ENCODE measurements at places on chromosomes 6 and 20.

- no peak for DNase-seq
Measured at GRCh38 chr20:46242390-46242789, 65.9 kb downstream of the CDH22 start.

DNA sequence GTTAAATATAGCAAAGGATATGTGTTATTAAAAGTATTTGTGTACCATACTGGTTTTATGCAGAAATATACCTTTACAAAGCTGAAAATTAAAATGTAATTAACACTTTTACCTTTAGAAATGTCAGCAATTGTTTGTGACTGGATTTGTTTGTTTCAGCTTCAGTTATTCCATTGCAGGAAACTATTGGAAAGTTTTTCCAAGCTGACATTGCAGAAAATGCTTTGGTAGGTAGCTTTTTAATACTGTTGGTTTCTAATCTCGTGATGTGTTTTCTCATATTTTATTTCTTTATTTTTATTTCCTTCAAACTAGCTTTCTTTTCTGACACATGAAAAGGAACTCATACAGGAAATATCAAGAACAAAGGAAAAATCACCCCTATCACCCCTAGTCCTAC lies 8.2 kb downstream of the NDUFAF5 start:
- no peak for DNase-seq

DNA sequence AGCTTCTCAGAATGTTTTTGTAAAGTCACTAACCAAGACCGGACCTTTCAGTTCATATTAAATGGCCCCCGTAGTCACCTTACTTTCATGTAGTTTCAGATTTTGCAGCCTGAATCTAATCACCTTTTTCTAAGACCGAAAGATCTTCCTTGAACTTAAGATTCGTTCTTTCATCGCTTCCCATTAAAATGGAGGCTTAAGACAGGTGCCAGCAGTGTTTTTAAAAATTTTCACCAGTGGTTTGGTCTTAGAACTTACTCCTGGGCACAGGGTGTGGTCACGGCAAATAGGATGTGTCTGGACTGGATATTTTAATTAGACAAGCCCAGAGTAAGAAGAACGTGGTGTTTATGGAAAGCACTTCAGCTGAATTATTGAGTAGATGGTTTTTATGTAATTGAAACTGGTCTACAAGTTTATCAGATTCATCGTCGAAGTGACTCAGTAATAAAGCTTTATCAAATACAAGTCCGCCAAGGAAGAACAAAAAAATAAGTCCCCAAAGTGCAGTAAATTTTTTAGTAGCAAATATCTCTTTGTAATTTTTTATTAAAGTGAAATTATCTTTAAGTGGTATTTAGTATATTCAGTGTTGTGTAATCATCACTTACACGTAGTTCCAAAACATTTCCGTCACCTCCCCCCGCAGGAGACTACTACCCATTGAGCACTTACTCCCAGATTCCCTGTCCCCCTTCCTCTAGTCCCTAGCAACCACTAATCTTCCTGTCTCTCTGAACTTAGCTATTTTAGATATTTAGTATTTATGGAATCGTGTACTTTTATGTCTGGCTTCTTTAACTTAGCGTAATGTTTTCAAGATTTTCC lies 868 bp downstream of the SRSF3 start:
- DNase-seq = no peak

DNA sequence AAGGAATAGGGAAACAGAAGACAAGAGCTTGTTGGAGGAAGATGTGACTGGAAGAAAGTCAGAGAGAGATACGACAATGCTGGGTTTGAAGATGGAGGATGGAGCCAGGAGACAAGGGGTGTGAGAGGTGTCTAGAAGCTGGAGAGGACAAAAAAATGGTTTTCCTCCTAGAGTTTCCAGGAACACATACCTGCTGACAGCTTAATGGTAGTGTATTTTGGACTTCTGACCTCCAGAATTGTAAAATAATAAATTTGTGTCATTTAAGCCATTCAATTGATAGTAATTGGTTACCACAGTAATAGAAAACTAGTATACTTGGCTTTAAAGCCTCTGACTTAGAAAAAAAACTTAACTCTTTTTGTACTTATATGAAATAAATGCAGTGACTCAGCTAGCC lies 3.6 kb downstream of the AIG1 start:
- no peak for DNase-seq

DNA sequence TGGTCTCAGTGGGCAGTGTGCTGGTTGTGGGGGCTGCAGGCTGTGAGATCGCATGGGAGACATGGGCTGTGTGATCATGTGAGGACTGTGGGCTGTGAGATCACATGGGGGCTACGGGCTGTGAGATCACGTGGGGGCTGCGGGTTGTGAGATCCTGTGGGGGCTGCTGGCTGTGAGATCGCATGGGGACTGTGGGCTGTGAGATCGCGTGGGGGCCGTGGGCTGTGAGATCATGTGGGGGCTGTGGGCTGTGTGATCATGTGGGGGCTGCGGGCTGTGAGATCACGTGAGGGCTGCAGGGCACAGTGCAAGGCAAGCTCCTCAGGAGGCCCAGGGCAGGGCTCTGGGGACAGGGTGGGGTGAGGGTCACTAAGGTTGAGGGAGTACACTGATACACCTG lies 140.5 kb upstream of the CST7 start:
- no peak for DNase-seq

DNA sequence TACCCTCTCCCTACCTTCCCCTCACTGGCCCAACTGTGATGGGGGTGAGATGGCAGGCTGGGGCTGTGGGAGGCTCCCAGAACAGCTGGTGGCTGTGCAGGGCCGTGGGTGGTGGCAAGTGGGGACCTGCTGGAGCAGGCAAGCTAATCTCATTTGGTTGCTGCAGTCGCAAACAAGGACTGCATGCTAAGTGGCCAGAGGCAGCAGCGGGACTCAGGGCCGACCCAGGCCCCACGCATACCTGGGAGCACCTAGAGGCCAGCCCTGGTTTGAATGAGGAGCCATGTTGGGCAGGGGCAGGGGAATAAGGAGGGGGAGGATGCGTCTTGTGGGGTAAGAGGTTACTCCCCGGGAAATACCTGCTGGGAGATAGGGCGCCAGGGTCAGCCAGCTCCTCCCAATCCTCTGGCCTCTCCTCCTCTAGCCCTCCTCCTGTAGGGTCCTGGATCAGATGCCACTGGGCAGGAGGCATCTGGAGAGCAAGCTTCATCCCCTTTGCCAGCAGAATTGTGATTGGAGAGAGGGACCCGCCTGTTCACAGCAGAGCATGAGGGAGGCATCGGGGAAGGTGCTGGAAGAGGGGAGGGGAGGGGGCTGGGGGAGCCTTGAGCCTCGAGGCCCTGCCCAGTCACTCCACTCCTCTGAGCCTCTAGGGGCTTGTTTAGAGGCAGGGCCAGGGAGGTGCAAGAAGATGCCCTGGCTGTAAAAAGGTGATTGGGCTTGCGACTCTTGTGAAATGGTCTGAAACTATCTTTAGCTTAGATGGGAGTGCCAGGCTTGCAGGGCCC lies 24.3 kb upstream of the CDH22 start:
- DNase-seq = no peak

GRCh38 chr20:10596710-10597121 lies 77.1 kb downstream of the JAG1 start:
- DNase-seq = no peak

DNA sequence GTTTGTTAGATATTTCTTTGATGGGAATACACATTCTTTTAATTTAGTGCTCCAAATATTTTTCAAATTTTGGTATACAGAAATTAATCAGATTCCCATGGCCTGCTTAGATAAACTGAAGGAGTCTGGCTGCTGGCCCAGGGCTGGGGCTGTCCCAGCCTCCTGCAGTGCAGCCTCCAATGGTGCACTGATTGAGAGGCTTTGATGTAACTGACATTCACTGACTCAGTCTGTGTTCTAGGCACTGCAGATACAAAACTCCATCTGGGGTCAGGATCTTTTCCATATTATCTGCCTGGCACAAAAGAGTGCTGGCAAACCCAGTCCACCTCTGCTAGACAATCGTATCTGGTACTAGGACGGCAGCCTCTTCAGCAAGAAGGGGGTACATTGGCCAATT lies 64.8 kb downstream of the GRIK2 start:
- DNase-seq = no peak

DNA sequence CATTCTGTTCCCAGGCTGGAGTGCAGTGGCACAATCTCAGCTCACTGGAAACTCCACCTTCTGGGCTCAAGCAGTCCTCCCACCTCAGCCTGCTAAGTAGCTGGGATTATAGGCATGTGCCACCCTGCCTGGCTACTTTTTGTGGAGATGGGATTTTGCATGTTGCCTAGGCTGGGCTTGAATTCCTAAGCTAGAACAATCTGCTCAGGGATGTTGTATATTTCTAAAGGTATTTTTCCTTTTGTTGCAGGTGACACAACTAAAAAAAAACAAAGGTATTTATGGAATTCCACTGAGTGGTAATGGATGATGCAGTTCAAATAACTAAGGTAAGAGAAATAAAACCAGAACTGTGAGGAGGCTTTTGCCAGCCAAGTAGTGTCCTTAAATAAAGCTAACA lies 49.7 kb downstream of the PTPRA start:
- no peak for DNase-seq

DNA sequence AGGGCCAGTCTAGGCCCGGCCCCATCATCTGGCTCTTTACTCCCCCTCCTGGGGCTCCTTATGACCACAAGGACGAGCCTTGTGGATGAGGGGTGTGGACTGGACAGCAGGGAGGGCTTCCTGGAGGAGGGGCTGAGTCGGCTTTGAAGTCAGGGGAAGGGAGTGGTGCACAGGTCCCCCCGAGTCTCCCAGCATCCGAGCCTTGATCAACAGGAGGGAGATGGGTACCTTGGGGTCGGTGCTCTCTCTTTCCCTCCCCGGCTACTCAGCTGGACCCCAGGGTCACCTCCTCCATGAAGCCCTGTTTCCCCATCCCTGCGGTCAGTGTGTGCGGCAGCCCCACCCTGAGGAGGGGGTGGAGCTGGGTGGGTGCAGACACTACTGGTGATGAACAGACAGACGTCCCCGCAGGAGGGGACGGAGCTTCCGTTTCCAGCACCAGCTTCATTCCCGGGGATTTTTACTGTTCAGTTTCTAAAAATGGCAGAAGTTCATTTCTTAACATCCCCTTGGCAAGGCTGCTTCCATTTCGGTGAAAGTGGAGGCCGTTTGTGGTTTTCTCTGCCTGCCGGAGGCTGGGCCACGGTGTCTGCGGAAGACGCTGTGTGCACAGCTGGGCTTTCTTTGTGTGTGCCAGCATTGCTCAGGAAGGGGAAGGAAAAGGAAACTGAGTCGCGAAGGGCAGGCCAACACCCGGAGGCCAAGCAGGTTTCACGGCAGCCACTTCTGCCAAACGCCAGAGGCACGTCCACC lies 19.6 kb downstream of the NTSR1 start:
- DNase-seq = no peak

DNA sequence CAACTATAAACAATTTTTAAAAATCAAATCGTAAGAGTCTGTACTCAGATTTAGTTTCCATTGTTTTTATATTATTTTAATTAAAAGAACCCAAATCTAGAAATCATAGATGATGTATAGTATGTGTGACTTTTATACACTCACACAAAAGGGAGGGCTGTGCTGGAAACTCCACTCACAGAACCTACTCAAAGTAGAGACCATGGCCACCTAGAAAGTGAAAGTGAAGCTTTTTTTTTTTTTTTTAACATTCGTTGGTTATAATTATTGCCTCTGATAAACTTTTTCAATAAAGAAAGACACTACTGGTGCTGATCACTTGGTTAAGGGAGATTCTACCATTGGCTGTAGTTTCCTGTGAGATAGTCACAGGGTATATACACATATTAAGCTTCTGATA lies 37.9 kb upstream of the PRL start:
- no peak for DNase-seq

DNA sequence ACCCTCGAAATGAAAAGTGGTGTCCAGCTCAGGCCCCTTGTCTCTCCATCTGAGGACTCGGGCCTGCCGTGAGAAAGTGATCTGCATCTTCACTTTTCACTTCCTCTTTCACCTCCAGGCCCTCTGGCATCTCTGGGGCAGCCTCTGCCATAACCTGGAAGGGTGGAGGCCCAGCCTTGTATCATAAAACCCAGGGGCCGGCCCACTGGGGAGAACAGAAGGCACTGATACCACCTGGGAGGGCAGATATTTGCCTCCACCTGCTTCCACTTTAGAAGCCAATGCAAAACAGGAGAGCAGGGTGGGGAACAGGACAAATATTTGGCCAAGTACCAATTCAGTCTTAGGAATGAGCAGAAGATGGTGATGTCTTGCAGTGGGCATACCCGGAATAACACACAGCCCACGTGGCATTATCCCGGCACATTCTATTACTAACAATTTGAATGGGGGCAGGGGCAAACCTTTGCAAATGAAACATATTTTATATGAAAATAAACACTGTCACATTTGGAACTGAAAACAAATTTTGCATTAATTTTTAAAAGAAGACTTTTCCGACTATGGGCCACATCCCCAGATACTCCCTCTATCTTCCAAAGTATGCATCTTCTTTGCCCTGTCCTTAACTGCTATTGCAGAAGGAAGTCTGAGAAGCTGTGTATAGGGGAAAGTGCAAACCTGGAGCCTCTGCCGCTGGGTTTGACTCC lies 69.2 kb upstream of the TBC1D7 start:
- no peak for DNase-seq

- no peak for DNase-seq
Measured at GRCh38 chr6:40948570-40948969, 90.5 kb downstream of the UNC5CL start.

DNA sequence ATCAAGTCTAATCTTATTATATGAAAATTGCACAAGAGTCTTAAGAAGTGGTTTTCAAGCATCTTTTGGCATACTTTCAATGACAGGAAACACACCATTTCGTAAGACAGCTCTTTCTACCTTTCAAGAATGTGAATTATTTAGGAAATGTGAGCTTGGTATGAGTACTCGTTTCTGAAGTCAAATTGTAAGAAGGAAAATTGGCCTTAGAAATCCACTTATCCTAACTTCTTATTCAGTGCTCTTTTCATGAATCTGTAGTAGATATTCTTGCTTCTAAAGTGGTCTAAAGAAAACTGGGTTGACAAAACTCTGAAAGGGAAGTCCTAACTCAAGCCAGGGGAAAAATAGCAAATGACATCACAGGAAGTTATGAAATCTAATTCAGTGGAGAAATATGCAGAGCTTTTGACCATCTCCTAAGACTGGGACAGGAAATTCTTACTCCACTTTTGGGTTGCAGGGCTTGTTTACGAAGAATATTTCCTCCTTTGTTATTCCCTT lies 38.5 kb upstream of the OGFRL1 start:
- DNase-seq = no peak

GRCh38 chr20:59141818-59142581 lies 21.6 kb upstream of the ZNF831 start:
- no peak for DNase-seq

DNA sequence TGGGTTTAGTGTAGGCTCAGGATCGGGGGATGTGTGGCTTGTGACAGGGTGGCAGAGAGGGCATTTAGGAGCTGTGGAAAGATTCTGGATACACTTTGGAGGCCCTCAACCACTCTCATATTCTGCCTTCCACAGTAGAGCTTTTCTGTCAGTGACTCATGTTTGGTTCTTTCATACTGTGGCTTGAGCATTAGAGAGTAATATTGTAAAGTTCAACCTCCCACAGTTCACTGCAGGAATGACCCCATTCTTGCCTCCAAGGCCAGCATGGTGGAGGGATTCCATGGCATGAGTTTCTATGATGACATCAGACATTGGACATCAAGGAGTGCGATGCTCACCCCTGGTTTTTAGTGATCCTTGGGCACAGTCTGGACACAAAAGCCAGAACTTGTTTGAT lies 50.9 kb downstream of the DTD1 start:
- no peak for DNase-seq

GRCh38 chr20:54822386-54822785 lies 347.0 kb downstream of the DOK5 start:
- DNase-seq = no peak

GRCh38 chr20:63628246-63628975 lies 1.5 kb upstream of the GMEB2 start:
- DNase-seq = no peak

- DNase-seq = peak; percentile 6
Measured at GRCh38 chr20:49747707-49748524, 34.2 kb upstream of the B4GALT5 start.
